ENCODE measurements at places on chromosomes 13 and 19.
A peak's percentile ranks its signal among the peaks of the same experiment; 100 is the strongest.

DNA sequence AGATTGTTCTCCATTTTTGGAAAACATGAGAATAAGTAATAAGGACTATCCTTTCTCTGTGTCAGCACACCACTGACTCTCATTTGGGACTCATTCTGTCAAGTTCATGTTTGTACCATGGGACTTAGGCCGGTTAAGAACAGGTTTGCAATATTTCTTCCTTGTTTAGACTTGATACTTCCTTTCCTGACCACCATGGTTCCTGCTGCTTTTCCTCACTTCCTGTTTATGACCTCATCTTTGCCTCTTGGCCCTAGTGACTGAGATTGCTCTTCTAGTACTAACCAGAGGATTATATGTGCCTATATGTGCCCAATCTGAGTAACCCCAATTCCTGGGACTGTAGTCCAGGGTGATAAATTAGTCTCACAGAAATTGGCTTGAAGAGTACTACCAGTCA, 32.5 kb upstream of the NDFIP2 start:
- DNase-seq = no peak

GRCh38 chr13:75071395-75071794, 410.6 kb downstream of the TBC1D4 start:
- DNase-seq = no peak

- DNase-seq = no peak
Measured at GRCh38 chr13:64639206-64639605, 2590.9 kb downstream of the PCDH9 start.

- no peak for DNase-seq
Measured at GRCh38 chr13:99978799-99979452, 2.7 kb upstream of the ZIC2 start.

GRCh38 chr13:45828256-45828968, 23.1 kb downstream of the SIAH3 start:
- DNase-seq = no peak

- peak; percentile 21 for DNase-seq
Measured at GRCh38 chr19:45637890-45638667, 1.1 kb downstream of the EML2 start.

DNA sequence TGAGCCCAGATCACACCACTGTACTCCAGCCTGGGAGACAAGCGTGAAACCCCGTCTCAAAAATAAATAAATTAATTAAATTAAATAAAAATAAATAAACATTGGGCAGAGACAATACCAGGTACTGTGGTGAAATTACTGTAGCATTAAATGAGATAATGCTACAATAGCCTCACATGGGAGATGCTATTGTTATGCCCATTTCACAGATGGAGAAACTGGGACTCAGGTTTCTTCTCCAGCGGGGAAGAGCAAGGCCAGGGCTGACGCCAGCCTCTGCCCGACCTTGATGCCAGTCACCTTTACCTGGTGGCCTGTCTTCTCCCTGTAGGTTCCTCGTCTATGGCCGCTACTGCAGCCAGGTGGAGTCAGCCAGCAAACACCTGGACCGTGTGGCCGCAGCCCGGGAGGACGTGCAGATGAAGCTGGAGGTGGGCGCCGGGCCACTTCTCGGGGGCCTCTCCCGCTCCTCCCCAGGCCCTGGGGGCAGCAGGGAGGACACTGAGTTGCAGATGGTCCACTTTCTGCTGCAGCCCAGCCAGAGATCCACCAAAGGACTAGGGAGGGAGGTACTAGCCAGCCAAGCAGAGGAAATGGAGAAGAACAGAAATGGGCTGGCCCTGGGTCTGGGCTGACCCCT, 53.9 kb downstream of the VAV1 start:
- no peak for DNase-seq

GRCh38 chr19:49272204-49272603, 52.8 kb downstream of the SLC6A16 start:
- peak; percentile 16 for DNase-seq

GRCh38 chr19:10230861-10231611, at the start of gene S1PR2:
S1PR2 (minus strand) TSS chr19:10231331; CDS start chr19:10224905, 6,426 bp downstream.
- DNase-seq = peak; percentile 74

DNA sequence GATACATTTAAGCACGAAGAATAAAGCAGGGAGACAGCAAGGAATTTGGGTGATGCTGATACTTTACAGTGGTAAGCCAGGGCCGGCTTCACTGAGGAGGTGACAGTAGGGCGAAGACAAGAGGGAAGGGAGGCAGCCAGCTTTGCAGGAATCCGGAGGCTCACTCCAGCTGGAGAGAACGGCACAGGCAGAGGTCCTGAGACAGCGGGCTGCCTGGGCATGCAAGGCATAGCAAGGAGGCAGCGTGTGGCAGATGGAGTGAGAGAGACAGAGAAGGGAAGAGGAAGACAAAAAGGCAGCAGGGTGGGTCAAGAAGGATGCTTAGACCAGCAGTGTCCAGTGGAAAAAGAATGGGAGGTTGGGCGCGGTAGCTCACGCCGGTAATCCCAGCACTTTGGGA, 83.2 kb upstream of the WASF3 start:
- no peak for DNase-seq

DNA sequence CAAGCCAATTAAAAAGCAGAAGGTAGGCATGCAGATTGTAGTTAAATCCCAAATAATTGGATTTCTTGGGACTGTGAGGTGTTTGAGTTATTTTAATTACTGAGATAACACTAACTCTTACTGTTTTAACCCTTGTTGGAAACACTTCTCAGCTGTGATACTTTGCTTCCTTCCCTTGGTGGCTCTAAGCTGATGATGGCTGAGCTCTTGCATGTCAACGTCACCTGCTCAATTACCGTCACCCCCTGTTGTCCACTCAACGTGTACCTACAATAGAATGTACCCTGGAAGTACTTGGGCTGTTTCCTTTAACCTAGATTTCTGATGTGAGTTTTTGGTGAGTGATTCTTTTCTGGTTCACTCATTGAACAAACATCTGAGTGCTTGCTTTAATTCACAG, 303.4 kb downstream of the SLC7A1 start:
- DNase-seq = no peak

DNA sequence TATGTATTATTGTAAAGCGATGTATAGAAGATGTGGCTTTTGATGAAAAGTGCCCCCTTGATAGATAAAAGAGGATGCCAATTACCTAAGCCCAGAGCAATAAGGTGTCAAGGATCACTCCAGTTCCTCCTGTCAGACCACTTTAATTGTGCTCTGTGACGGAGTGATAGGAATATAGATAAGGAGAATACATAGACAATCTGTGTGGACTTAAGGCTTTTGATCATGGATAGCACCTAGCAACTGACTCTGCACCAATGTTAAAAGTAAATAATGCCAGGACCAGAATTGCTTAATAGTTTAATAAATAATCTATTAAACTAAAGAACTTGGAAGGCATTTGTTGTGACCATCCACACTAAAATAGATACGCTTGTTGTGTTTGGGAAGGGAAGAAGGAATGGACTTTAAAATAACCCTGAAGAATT, 390.7 kb upstream of the ARGLU1 start:
- no peak for DNase-seq

GRCh38 chr19:39406656-39407409, at the start of gene ZFP36:
ZFP36 (plus strand) TSS chr19:39406847; CDS start chr19:39406905, 58 bp downstream.
- DNase-seq = peak; percentile 75

DNA sequence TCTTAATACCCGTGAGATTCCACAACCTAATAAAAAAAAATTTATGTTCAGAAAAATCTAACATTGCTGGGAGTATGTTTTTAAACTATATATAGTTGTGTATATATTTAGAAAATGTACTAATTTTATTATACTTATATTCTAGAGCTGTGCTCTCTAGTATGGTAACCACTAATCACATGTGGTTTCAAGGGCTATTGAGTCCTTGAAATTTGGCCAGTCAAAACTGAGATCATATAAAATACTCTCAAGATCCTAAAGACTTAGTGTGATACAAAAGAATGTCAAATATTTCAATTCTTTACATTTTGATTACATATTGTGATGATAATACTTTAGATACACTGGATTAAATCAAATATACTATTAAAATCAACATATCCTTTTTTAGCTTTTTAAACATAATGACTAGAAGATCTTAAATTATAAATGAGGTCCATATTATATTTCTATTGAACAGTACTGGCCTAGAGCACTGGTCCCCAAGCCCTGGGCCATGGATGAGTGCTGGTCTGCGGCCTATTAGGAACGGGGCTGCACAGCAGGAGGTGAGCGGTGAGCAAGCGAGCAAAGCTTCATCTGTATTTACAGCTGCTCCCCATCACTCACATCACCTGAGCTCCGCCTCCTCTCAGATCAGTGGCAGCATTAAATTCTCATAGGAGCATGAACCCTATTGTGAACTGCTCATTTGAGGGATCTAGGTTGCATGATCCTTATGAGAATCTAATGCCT, 176.5 kb upstream of the NBEA start:
- no peak for DNase-seq

GRCh38 chr13:112159575-112160547, 92.9 kb downstream of the SOX1 start:
- DNase-seq = no peak

GRCh38 chr13:34420702-34421346, 521.2 kb upstream of the NBEA start:
- no peak for DNase-seq

- no peak for DNase-seq
Measured at GRCh38 chr13:89097994-89098393, 1426.8 kb downstream of the SLITRK5 start.

DNA sequence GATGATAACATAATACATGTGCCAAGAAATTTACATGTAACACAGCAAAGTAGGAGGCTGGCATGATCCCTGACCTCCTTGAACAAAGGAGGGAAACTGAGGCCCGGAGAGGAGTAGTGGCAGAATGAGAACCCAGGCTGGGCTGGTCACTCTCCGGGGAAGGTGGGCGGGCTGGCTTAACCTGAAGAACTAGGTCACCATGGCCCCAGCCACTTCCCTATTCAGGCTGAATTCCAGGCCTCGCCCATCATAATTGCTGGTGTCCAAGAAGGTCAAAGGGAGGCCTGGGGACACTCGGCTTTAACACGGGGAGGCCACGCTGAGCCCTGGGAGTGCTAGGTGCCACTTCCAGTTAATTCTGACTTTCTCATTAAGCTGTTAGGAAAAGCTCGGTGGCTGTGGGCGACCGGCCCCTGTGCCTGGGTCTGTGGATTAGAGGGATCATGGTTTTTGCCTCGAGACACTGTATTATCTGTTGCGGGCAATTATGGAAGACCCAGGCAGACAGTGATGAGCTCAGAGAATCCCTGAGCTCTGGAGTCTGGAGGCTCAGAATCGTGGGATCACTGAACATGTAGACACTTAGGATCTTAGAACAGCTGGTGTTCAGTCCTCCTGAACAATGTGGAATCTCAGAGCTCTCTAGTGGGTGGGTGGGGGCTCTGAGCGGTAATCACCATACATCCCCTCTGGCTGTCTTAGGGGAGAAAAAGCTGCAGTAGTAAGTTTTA, 5.0 kb upstream of the TINCR start:
- DNase-seq = no peak

DNA sequence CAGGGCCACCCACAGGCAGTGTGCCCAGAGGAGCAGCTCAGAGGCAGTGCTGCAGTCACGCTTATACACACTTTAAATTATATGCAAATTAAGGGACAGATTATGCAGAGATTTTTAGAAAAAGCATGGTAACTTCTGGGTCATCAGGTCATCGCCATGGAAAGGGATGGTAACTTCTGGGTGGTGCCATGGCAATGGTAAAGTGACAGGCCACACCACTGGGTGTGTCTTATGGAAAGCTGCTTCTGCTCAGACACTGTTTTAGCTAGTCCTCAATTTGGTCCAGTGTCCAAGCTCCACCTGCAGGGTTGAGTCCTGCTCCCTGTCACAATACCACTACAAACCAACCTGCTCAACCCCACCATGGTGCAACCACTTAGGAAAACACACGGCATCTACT, 29.9 kb upstream of the LSM14A start:
- no peak for DNase-seq

- DNase-seq = no peak
Measured at GRCh38 chr13:80814541-80814940, 473.6 kb upstream of the SPRY2 start.
